ENCODE measurements at places on chromosomes 16 and 17. TPM values are rescaled to one million over a fixed set of nuclear protein-coding genes. Genes with fewer than 3 reads are reported as not detected.

DNA sequence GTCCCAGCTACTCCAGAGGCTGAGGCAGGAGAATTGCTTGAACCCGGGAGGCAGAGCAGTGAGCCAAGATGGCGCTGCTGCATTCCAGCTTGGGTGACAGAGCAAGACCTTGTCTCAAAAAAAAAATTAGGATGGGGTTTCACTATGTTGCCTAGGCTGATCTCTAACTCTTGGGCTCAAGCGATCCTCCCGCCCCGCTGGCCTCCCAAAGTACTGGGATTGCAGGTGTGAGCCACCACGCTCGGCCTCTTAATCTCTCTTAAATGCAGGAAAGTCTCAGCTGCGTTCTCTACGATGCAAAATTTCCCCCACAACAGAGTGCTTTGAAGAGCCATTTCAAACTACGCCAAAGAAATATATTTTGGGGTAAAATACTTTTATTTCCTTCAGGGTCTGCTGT is 5.9 kb upstream of the WDR59 start:
- no peak for DNase-seq

Gene SCNN1G
- total RNA-seq: not detected

GRCh38 chr16:88499836-88500251 is 46.8 kb downstream of the ZFPM1 start:
- DNase-seq: no peak

DNA sequence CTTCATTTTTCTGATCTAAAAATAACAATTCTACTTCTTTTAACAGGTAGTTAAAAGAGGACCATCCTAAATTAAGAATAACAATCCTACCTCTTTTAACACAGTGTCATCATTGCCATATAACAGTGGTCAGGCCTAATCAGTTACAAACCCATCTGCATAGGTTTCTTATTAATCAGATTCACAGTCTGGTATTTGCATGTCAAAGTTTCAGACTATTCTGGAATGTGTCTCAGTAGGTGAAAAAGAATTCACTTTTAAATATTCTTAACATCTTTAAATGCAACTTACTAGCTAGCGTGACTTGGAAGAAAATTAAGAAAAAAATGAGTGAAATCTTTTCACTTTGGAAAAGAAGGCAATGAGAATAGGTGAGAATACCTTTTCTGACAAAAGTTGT is 6.8 kb upstream of the KRT12 start:
- DNase-seq: no peak

DNA sequence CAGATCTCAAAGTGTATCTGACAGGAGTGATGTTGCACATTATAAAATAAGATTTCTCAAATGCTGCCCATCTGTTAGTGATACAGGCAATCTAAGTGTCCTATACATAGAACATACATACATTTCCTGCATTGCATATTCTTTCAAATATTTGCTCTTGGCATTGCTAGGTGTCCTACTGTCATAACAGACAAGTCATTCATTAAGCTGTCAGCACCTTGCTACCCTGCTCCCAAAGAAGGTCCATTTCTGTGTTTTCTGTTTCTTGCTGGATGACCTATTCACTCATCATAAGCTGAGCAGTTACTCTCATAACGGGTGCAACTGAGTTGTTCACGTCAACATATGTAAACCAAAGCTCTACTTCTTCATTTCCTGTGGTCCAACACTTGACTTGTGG is 719.0 kb downstream of the KCNJ2 start:
- DNase-seq: no peak

DNA sequence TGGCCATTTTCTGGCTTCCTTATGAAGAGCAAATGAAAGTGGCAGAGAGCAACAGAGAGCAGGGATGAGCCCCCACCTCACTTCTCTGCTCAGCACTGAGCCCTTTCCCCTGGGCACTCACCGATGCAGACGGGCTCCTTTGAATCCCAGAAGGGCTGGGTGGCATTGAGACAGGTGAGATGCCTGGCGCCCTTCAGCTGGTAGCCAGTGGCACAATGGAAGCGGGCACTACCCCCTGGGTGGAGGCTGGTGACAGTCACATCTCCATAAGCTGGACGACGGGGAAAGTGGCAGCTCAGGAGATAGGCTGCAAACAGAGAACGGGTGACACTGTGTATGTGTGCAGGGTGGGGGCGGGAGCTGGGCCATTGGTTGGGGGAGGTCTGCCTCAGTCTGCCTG is 12.5 kb upstream of the PHF12 start:
- no peak for DNase-seq

DNA sequence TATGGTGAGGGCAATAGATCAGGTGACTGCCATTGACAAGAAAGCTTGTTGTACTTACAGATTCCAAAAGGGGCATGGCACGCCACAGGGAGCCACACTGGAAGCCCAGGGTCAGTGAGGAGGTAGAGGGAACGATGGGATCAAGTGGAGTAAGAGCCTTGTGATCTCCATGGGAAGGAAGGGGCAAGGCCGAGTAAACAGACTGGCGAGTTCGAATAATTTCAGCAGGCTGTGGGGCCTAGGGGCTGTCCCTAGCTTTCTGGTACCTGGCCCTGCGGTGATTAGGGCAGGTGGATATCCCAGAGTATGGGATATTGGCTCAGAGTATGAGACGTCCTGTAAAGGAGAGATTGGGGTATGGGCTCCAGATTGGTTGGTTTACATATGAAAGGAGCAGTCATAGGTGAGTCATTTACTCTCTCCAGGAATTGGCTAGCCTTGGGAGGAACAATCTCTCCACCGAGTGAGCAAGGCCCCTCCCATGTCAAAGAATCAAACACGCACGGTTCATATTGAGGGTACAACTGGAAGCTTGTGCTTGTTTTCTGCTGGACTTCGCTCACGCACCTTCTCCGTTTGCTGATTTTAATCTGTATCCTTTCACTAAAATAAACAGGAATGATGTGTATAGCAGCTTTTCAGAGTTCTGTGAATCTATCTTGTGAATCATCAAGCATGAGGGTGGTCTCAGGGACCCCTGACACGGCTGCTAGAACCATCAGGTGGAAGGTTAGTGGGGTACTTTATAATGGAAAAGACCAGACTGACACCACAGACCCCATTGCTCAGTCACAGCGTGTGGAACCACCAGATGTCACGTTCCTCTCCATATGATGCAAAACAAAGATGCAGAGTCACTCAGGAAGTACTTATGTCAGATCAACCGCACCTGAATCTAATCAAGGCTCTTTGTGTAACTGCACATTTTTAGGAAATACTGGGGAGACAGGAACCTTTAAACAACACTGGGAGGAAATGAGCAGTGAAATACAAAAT is 27.9 kb downstream of the GABARAPL2 start:
- DNase-seq: no peak

- peak; percentile 17 for DNase-seq
Observed at GRCh38 chr17:81049372-81049911, 14.5 kb downstream of the BAIAP2 start.

DNA sequence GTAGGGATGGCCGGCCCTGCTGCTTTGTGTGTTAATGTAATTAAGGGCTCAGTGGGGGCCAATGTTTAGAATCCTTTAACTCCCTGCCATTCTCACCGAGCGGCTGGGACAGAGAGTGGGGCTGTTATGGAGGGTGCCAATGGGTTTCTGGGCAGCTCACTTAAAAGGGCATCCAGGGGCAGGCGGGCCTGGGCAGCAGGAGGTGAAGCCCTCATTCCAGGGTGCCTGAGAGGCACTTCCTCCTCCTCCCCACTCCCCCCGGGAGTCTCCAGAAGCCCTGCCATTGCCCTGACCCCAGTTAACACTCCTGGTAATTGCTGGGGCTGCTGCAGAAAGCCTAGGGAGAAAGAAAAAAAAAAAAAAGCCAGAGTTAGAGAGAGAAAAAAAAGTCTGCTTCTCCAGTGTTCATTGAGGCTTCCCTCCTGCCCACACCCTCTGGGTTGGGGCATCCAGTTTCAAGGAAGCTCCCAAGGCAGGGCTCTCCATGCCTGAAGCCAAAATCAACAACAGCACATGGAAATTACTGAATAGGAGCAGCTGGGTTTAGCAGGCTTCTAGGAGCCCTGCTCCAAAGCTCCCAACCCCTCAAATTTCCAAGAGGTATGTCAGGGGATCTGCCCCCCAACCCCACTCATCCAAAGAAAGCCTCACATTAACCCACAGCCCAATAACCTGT is 28.0 kb downstream of the CUEDC1 start:
- no peak for DNase-seq

Gene KRT33B
- total RNA-seq: not detected

- DNase-seq: no peak
Observed at GRCh38 chr16:19548144-19548543, 7.4 kb upstream of the VPS35L start.

- no peak for DNase-seq
Observed at GRCh38 chr17:34755371-34755770, 176.0 kb downstream of the TMEM132E start.

Gene MPO
- 0.08 TPM for total RNA-seq

Gene CFAP97D1
- total RNA-seq: not detected

Gene EVPLL
- not detected for total RNA-seq

Gene CCL8
- total RNA-seq: not detected

DNA sequence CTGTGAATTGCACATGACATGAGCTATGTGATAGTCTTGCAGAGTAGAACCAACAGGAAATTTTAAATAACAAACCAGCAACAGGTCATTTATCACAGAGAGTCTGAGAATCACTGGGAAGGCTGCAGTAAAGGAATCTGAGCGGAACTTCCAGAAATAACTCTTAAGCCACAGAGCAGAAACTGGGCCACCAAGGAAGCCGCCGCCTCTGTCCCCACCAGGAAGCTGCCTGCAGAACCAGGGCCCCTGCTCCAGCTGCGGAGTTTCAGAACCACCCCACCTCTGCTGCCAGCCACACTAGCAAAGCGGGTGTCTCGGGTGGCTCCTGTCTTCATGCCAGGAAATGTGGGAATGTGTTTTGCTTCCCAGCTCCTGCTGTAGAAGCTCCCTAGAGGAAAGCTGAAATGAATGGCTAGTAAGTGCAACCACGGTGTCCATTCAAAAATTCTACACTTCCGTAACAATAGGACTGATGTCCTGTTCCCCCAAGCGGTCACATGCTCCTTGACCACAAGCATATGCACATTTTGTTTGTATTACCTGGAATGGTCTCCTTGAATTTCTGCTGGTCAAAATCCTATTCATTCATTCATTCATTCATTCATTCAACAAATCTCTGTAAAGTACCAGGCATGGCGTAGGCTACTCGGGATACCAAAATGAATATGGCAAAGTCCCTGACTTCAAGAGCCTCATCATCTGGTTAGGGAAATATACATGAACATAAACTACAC is 7.7 kb upstream of the ITPRIPL2 start:
- DNase-seq: no peak

GRCh38 chr17:36888236-36888951 is 48.9 kb upstream of the LHX1 start:
- DNase-seq: no peak

- DNase-seq: peak; percentile 17
Observed at GRCh38 chr17:44779211-44780025, 20.6 kb downstream of the ADAM11 start.

- no peak for DNase-seq
Observed at GRCh38 chr17:34236281-34236892, 18.7 kb upstream of the CCL2 start.

Gene NOS2
- total RNA-seq: 0.05 TPM

DNA sequence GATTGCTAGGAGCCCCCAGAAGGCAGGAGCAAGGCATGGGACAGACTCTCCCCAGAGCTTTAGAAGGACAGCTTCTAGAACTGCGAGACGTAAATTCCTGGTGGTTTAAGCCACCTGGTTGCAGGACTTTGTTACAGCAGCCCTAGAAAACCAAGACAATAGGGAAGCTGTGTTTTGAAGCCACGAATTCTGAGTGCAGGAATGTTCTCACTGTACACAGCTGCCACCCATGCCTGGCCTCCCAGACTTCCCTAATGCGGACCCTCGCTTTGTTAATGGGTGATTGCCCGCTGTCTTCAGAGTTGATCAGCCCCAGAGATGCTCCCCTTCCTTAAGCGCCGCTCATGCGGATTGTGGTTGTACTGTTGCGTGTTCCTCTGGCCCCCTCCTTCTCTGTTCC is 177.1 kb downstream of the MSI2 start:
- no peak for DNase-seq
